ENCODE measurements at places on chromosomes 5 and 9. TPM values are rescaled to one million over a fixed set of nuclear protein-coding genes. Genes with fewer than 3 reads are reported as not detected.

DNA sequence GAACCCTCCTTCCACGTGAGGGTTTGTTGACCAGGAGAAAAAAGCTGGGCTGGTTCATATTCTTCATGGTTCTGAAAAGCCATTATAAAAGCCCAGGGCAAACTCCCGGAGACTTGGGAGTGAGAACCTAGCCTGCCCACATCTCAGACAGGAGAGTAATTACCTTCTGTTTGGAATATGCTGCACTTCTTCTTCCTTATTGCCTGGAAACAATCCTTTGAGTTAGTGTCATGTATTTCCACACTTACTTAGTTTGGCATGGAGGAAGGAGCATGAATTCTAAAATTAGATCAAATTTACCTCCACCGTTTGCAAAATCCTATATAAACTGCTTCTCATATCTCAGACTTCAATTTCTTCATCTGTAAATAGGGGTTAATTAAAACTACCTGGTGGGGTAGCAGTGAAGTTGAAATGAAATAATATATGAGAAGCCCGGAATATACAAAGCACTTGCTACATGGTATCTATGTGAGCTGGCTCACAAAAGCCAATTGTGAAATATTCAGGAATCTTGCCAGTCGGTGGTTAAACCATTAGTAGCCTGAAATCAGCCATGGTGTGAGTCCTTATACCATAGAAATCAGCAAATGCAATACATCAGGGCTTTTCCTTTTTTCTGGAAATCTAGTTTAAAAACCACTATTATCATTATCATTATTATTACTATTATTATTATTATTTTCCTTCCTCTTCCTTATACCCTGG, 140.0 kb upstream of the RAD23B start:
- DNase-seq: no peak

CEL gene
- total RNA-seq: under 0.01 TPM

DNA sequence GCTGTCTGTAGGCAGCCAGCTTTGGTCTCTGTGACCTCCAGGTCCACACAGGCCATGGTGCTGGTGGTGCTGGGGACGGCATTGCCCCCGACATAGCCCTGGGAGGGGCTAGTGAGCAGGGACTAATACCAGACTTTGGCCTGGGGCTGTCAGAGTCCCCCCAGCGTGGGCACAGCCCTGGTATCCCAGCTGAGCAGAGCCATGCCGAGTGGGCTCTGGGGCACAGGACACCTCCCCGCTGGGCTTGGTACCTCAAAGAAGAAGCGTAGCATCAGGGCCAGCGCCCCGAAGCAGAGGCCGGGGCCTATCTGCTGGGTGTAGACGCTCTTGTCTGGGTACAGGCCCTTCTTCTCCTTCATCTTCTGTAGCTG, 9.5 kb downstream of the MYMK start:
- no peak for DNase-seq

- no peak for DNase-seq
Observed at GRCh38 chr9:98019098-98019497, 36.0 kb downstream of the ANP32B start.

GRCh38 chr5:35242702-35243258, 12.5 kb upstream of the PRLR start:
- no peak for DNase-seq

GRCh38 chr5:108264533-108264932, 117.4 kb downstream of the FBXL17 start:
- no peak for DNase-seq

DNA sequence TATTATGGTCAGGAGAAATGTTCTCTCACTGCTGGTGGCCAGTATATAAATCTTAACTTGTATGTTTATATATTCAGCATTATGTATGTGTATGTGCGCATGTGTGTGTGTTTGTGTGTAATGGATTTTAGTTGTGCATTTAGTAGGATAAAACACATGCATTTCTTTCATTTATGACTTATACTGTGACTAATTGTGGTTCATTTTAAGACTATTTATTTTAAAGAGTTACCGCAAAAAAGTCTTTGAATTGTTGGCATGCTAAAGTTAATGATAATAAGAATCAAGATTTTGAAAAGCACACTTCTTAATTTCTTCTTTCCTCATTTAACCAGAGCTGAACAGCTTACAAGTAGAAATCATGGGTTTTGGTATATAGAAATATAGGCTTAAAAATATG, 60.9 kb downstream of the RAI14 start:
- peak; percentile 85 for DNase-seq

DNA sequence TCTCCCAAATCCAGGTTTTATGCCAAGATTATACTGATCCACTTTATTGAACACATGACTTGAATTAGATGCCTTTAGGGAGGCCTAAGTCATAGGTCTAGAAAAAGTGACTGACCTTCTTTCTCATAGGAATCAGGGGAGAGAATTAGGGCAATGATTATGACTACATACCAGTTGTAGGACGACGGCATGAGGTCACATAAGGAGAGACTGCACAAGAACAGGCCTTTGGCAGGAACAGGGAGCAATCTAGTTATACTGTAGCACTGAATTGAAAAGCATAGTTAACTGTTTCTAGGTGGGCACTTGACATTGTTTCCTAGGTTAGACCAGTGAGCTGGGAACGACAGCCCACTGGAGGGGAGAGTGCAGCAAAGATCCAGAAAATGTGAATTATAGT, 22.7 kb downstream of the CREBRF start:
- DNase-seq: no peak

DNA sequence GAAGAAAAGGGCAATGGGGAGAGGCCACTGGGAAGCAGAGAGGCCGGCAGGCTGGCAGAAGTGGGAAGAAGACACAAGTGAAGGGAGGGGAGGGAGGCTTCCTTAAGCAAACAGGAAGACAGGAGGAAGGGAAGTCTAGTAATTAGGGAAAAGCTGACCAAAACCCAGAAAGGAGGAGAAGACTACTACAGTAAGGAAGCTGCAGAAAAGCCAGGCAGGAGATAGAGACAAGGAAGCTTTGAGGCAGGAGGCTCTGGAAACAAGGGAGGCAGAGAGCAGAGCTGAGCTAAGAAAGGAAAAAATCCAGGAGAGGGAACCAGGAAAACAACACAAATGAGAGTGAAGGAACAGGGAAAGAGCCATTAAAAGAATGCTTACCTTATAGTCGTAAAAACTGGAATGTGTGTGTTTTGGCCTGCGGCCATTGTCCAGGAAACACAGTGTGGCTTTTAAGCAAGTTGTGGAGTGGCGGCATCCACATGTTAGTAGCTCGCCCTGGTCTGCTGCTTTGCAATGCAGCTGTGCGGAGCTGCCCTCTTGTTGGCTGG, 317.1 kb upstream of the CLINT1 start:
- no peak for DNase-seq

ZNF782 gene
- total RNA-seq: 3.1 TPM

DNA sequence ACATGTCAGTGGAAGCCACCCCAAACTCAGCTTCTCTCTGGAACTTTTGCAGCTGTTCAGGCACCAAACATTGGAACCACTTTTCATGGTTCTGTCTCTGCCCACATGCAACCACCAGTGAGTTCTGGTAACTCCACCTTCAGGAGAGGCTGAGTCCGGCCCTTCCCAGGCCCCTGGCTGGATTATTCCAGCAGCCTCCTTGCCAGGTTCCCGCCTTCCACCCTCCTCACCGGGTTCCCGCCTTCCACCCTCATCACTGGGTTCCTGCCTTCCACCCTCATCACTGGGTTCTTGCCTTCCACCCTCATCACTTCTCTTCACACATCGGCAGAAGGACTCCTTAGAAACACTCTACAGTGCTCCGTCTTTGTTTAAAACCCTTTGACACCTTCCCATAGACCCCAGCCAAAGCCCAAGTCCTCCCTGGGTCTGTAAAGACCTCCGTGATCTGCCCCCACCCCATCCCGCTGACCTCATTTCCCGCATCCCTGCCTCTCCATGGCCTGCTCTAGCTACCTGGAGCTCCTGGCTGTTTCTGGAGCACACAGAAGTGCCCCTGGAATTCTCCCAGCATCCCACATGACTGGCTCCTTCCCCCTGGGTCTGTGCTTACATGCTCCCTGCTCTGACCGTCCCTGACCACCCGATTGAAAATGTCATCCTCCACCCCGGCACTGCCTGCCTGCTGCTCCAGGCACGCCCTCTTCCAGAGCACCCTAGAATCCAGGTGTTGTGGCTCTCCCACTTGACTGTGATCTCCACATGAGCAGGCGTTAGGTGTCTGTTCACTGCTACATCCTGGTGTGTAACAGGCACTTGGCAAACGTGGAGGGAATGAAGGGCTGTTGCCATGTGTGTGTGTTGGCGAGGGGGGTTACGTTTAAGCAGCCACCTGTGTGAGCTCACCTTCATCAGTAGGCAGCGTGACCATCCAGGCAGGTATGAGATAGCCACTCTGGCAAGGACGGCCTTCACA, 17.7 kb downstream of the ROPN1L start:
- DNase-seq: no peak

ASS1 gene
- total RNA-seq: 31.1 TPM

DNA sequence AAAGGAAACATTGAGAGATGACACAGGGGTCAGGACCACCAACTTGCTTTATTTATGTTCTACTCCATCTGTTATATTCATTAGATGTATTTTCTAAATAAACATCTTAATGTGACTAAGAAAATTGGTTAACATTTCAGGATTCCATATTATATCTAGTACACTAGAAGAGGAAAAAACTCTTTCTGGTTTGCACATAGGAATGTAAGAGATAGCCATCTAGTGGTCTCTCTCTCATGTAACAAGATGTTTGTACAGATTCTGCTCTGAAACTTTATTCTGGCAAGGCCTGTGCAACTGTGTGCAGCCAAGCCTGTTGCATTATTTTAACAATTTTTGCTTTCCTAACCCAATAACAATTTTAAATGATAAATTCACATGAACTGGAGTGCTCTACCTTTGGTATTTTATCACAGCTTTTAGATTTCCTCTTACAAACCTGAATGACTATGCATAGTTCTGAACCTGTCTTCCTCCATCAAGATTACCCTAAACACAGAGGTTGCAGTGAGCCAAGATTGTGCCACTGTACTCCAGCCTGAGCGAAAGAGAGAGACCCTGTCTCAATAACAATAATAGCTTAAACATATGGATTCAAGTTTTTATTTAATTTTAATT, 148.2 kb downstream of the GIN1 start:
- DNase-seq: peak; percentile 70

SNX24 gene
- 21.7 TPM for total RNA-seq

RNF130 gene
- 12.5 TPM for total RNA-seq

DNA sequence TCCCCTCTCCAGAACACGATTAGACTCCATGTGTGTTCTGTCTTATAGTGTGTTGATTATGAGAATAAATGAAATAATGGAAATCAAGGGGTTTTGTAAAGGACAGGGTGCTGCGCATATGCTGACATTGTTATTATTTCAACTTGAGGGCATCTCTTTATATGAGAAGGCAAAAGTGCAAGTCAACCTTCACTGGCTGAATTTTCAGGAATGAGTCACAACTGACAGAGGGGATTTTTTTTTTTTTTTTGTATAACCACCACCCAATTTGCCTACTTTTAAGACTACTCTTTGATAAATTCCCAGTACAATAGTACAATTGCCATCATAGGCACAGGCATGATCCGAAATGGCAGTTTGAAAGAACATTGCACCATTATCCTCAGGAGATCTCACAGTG, 419.2 kb upstream of the NMUR2 start:
- DNase-seq: no peak

DNA sequence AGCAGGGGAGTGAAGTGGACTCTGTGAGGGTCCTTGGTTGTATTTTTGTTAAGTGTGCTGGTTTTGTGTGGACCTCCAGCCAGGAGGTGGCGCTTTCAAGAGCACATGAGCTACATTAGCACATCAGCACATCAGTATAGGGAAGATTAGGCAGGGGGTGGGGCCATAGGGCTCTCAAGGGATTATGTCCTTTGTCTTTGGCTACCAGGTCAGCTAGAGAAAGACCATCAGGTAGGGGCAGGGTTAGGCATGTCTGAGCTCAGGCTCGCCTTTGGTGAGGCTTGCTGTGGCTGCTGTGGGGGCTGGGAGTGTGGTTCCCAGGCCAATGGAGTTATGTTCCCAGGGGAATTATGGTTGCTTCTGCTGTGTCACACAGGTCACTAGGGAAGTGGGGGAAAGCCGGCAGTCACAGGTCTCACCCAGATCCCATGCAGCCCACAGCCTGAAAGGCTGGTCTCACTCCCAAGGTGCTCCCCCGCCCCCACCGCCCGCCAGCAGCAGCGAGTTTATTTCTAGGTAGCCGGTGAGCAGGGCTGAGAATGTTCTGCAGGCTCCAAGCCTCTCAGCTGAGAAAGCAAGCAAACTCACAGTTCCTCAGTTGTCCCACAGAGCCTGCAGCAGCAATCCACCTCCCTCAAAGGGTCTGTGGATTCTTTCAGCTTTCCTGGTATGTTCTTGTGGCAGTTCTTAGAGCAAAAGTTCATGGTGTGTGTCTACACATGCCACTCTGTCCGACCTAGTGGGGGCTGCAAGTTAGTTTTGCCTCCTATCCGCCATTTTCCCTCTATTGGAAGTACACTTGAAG, 13.7 kb downstream of the OR1J1 start:
- DNase-seq: no peak

DNA sequence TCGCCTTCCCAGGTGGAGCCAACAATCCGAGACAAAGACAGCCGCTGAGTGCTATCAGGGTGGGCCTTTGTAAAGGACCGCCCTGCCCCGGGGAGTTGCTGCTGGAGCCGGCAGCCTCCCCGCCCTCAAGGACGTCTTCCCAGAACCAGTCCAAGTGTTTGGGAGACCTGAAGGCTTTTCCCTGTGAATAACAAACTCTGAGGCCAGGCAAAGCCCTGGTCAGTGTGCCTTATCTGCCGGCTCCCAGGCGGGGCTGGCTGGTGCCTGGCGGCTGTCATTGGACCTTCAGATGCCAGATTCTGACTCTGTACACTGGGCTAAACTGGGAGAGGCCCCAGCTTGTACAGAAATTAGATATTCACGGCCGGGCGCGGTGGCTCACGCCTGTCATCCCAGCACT, 2.1 kb downstream of the SLC9A3 start:
- DNase-seq: no peak

GRCh38 chr5:121175986-121176385, 675.7 kb upstream of the FTMT start:
- no peak for DNase-seq

DNA sequence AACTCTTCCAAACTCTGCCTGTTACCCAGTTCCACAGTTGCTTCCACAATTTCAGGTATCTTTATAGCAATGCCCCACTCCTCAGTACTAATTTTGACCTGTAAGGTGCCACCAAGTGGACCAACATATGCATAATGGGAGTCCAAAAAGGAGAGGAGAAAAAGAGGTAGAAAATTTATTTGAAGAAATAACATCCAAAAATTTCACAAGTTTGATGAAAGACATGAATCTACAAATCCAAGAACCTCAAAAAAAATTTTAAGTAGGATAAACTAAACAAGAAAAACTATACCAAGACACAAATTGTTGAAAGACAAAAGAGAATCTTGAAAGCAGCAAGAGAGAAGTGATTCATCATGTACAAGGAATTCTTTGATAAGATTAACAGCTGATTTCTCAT, 79.8 kb downstream of the BARX1 start:
- DNase-seq: no peak

- no peak for DNase-seq
Observed at GRCh38 chr9:80320480-80320879, 748.7 kb downstream of the TLE4 start.

- DNase-seq: no peak
Observed at GRCh38 chr5:160192424-160192823, 36.9 kb upstream of the FABP6 start.

GRCh38 chr5:32687499-32687831, 23.7 kb upstream of the NPR3 start:
- peak; percentile 19 for DNase-seq

ANKRD18B gene
- 13.4 TPM for total RNA-seq

ZNF79 gene
- total RNA-seq: 13.9 TPM

Measured in IMR-90 (cell line).